Stimulated activated CD4-positive, alpha-beta T cell treated with anti-CD3 and anti-CD28 coated beads, Interleukin-15, amount 100 ng/mL, for 1 hour (primary cell): ENCODE measurements at places on chromosomes 12 and 14.

GRCh38 chr14:90726656-90727055 is 89.6 kb downstream of the TTC7B start:
- DNase-seq, result no peak

DNA sequence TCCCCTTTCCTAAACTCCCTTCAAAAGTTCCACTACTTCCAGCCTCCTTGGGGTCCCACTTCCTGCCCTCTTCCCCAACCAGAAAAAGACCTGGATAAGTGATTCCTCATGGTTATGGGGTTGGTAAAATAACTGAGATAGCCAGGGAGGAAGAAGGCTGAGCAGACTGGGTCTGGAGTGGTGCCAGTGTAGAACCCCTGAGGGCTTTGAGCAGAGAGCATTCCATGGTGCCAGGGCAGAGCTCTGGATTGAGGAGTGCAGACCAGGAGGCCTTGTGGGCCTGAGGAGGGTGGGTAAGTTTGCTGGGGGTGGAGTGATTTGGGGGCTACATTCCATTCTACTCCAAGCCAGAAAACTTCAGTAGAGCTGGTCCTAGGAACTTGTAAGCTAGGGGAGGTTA is 9.5 kb upstream of the CISTR start:
- DNase-seq, result no peak

DNA sequence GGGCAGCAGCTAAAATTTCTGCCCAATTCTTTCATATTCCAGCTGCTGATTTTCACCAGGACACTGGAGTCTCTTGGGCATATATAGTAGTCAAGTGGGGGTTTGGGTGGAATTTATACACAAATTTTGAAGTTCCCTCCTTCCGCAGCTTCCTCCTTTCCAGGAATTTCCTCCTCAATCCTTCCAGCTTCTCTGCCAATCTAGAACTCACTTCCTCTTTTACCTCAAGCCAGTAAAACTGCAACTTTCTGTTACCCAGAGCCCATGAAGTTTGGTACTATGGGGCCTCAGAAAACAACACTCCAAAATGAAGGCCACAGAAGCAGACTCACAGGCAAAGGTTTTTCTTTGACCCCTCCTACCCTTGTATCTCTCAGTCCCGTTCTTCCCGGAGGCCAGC is 51.7 kb upstream of the G2E3 start:
- no peak for DNase-seq

GRCh38 chr14:72708708-72709475 is 185.0 kb downstream of the DPF3 start:
- no peak for DNase-seq

GRCh38 chr12:124946447-124946793 is 32.0 kb upstream of the UBC start:
- DNase-seq, result no peak

GRCh38 chr14:51071857-51072256 is 23.0 kb downstream of the TRIM9 start:
- DNase-seq, result no peak

DNA sequence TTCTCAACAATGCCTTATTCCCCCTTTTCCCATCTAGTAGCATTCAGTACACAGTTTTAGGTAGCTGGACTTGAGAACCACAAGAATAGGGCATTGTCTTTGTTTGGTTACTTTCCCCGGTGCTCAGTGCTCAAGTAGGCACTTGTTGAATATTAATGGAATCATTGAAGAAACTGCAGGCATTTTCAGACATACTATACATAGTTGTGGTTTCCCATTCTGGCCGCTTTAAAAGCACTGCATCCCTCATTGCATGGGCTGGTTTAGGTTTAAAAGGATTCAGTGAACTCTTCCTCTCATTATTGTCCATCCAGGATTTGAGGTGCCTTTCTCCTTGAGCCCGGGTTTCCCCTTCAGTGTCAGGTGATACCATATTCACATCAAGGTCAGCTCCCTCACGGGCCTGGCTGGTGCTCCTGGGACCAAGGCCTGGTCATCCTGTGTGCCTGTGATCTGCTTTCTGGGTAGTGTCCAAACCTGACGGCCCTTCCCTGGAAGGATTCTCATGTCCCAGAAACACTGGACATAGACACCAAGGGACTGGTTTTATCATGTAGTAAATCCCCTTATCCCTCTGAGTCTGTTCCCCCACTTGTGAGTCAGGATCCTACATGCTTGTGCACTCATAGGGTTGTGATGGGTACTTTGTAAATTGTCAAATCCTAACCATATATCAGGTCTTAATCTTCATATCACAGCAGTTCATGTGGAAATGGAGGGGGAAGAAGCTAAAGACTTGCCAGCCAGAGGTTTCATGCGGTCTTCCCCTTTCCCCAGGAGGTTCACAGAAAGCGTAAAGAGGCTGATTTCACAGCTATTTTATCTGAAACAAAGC is 7.4 kb downstream of the TCP11L2 start:
- no peak for DNase-seq

GRCh38 chr12:122137681-122138080 is 36.3 kb downstream of the IL31 start:
- DNase-seq, result no peak

GRCh38 chr14:93564918-93565317 is 134.2 kb downstream of the UNC79 start:
- DNase-seq, result no peak

GRCh38 chr12:98401427-98401826 is 114.0 kb upstream of the TMPO start:
- no peak for DNase-seq

- no peak for DNase-seq
Measured at GRCh38 chr14:33040372-33041140, 101.9 kb downstream of the NPAS3 start.

- no peak for DNase-seq
Measured at GRCh38 chr12:66051361-66051760, 79.2 kb downstream of the LLPH start.

DNA sequence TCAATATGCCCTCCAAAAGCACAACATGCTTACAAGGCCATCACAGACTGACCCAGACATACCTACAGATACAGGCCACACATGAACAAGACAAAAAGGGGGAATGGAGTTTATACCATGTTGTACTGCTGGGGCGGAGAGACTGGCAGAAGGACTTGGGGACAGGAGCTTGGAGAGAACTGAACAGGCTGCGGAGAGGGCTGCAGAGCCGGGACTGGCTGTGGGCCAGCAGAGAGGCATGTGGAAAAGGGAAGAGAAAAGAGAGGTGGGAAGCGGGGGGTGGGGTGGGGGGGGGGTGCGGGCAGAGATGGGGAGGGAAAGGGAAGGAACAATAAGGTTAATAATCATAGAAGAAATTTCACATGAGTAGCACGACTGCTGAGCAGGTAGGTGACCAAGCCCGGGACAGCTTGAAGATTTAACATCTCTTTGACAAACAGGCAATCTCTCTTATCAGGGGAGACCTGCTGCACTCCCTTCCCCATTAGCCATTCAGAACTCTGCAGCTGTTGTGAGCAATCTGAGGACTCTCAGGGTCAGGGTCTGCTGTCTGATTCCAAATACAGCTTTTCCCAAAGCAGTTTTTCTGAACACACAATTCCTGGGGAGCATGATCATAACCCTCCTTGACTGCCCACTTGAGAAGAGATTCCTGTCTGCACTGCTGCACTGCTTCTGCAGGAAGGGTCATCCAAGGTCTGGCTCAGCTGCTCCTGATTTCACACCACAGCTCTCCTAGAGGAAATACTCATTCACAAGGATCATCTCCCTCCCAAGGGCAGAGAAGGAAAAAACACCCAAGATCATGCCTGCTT is 21.6 kb upstream of the STAC3 start:
- no peak for DNase-seq

- no peak for DNase-seq
Measured at GRCh38 chr14:70890826-70891659, 16.2 kb upstream of the PCNX1 start.

DNA sequence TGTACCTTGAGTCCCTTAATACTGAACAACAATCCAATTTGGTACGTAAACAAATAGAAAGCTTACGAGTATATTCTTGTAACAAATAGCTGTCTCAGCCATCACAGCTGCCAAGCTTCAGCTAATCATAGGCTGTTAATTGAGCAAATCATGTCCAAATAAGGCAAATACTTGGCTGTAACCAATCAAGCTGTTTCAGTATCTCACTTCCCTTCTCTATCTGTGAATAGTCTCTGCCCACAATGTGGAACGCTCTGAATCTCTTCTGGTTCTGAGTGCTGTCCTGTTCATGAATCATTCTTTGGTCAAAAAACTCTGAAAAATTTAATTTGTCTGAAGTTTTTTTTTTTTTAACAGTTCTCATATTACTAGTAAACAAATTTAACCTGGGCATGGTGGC is 5.8 kb upstream of the NEMF start:
- no peak for DNase-seq

DNA sequence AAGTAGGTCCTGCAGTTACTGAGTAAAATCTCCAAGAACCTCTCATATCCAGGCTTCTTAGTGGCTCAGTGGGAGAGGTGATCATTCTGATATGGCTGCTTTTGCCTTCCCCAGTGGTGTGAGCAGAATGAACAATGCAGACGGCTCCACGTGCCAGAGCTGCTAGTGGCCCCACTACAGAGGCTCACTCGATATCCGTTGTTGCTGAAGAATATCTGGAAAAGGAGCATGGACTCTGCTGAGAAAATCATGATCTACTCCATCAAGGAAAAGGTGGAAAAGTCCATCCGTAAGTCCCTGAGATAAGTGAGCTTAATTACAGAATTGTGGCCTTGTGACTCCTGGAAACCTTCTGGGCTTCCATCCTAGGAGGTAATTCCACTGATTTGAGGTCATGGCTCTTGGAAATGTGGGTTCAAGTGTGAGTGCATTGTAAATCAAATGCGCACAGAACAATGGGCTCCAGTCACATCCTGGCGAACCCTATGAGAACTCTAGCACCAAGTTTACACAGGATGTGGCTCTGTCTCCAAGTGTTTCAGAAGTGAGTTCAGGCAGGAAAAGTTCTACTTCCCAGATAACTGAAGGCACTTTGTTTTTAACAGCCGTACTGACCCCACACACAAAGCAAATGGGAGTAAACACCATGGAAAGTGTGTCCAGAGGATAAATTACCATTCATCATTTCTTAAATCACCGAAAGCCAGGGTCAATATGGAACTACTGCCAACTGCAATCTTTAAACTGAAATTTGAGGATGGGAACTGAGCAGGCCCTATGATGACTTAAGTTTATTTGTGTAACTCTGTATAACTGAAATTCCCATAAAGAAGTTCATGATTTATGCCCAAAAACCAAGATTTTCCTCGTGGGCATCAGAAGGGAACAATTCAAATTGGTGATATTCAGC is 51.4 kb downstream of the PLEKHG7 start:
- no peak for DNase-seq

DNA sequence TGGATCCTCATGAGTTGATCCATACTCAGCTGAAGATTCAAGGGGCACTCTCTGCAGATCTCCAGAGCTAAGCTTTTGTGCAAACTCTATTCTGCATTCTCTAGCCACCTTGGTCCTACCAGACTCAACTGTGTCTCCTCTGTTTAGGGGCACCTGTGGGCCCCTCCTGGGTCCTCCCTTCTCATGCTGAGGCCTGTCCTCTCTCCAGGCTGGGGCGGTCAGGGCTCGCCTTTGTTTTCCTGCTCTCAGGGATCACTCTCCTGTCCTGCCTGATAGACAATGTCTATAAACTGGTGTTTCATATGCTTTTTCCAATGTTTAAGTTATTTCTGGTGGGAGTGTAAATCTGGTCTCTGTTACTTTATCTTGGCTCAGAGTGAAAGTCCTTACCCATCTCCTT is 11.6 kb upstream of the KIF26A start:
- no peak for DNase-seq

GRCh38 chr12:124251186-124251585 is 43.7 kb upstream of the RFLNA start:
- DNase-seq, result no peak

GRCh38 chr12:23722655-23723054 is 226.8 kb downstream of the SOX5 start:
- no peak for DNase-seq

GRCh38 chr12:59036973-59037762 is 116.9 kb upstream of the LRIG3 start:
- DNase-seq, result no peak

GRCh38 chr12:88328090-88328489 is 186.0 kb downstream of the TMTC3 start:
- DNase-seq, result no peak

DNA sequence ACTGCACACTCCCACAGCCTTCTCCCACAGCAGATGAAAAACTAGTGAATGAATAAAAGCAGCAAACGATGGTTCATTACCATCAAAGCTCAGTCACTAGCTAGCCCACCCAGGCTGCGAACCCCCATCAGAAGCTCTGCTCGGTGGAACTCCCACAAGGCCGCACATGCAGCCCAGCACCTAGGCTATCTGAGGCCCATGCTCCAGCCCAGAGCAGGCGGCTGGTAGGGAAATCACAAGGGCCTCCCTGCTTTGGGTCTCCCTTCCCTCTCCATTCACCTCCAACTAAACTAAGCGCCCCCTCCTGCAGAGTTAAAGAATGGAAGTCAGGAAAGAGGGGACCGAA is 69.0 kb downstream of the ITPK1 start:
- DNase-seq, result no peak

- DNase-seq, result no peak
Measured at GRCh38 chr12:13205809-13206559, 9.5 kb downstream of the EMP1 start.

DNA sequence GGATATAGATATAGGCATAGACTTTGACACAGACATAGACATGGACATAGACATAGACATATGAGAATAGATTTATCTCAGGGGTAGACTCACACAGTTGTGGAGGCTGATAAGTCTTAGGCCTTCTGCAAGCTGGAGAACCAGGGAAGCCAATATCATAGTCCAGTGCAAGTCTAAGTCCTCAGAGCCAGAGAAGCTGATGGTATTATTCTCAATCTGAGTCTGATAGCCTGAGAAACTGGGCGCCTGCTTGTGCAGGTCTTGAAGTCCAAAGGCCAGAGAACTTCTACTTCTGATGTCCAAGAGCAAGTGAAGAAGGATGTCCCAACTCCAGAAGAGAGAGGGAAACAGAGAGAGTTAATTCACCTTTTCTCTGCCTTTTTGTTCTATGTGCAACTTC is 476.5 kb downstream of the SLC6A15 start:
- DNase-seq, result no peak

- DNase-seq, result no peak
Measured at GRCh38 chr14:91509878-91510170, 286 bp downstream of the PPP4R3A start.

GRCh38 chr12:66905201-66905600 is 226.3 kb upstream of the GRIP1 start:
- DNase-seq, result no peak

GRCh38 chr12:31644536-31644935 is 15.0 kb upstream of the ETFBKMT start:
- no peak for DNase-seq

DNA sequence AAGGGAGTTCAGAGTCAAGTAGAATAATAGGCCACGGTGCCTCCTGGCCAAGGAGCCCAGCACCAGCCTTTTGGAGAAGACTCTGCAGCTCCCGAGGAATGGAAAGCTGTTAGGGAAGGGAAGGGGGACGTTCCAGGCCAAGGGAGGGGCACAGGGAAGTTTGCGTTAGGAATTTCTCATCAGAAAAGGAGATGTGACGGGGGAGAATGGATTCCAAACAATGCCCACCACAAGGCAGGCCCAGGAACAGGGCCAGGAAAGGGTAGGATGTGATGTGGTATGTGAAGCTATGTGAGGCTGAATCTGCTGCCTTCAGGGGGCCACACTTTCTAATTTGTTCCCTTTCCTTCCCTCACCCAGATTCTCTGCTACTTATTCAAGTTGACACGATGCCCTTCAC is 46.0 kb downstream of the DGLUCY start:
- no peak for DNase-seq

- no peak for DNase-seq
Measured at GRCh38 chr12:49032276-49032675, 13.7 kb upstream of the PRKAG1 start.
